MG63 (cell line): ENCODE measurements at places on chromosomes 12 and 14. TPM values are rescaled to one million over a fixed set of nuclear protein-coding genes. Genes with fewer than 3 reads are reported as not detected.

GRCh38 chr14:93163564-93163963 lies 21.1 kb downstream of the MOAP1 start:
- DNase-seq = no peak

DNA sequence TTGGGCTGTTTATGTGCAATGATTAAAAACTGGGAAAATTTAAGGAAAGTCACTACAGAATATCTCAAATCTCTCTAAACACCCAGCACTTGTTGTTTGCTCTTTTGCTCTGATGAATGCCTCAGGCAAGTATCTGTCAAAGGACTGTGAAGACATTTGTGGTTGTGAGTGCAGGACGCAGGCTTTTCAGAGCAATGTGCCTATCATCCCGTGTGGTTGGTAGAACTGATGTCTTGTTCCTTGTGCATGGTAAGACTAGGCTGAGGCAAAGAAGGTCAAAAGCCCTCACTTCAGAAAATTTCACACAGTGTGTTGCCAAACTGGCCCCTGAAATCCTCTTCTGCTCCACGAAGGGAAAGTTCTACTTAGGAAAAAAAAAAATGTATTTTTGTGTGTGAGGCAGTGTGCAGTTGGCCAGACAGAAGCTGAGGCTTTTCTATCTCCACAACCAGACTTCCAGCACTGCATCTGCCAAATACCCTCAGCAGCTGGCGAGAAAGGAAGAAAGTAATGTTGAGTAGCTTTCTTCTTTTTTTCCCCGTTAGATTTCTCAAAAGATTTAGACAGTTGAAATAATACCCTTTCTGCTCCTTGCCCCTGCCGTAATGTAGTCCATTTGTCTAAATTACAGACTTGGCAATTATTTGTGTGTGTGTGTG lies 1103.1 kb downstream of the VRK1 start:
- no peak for DNase-seq

DNA sequence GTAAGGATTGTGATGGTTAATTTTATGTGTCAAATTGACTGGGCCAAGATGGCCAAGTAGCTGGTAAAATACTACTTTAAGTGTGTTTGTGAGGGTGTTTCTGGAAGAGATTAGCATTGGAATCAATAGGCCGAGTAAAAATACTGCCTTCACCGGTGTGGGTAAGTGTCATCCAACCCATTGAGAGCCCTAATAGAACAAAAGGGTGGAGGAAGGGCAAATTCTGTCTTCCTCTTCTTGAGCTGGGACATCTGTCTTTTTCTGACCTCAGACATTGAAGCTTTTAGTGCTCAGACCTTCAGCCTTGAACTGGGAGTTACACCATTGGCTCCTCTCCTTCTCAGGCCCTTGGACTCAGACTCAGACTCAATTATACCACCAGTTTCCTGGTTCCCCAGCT lies 8.0 kb upstream of the ETV6 start:
- DNase-seq = no peak

DNA sequence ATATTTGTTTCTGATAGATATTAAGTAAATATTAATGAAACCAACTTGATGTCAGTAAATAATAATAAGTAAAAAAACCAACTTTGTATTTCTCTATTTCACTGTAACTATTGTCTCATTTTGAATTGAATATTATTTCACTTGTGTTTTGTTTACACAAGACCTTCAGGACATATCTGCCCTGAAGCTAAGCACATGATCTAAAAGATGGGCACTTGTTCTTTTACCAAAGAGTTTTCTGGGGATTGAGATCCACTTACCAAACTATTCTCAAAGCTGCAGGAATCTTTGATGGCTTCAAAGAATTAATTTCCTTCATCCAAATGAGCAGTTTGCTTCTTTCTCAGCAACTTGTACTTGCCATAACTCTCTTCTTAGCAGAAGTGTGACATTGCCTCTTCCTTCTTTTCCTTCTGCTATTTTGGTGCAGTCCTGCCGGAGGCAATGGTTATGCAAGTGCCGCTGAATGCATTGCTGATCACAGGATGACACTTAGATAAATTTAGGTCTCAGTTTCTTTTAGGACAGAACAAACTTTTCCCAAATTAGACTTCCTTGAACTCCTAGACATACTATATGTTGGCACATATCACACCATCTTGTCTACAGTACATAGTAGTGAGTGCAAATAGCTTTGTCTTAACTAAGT lies 9.2 kb downstream of the FAR2 start:
- no peak for DNase-seq

DNA sequence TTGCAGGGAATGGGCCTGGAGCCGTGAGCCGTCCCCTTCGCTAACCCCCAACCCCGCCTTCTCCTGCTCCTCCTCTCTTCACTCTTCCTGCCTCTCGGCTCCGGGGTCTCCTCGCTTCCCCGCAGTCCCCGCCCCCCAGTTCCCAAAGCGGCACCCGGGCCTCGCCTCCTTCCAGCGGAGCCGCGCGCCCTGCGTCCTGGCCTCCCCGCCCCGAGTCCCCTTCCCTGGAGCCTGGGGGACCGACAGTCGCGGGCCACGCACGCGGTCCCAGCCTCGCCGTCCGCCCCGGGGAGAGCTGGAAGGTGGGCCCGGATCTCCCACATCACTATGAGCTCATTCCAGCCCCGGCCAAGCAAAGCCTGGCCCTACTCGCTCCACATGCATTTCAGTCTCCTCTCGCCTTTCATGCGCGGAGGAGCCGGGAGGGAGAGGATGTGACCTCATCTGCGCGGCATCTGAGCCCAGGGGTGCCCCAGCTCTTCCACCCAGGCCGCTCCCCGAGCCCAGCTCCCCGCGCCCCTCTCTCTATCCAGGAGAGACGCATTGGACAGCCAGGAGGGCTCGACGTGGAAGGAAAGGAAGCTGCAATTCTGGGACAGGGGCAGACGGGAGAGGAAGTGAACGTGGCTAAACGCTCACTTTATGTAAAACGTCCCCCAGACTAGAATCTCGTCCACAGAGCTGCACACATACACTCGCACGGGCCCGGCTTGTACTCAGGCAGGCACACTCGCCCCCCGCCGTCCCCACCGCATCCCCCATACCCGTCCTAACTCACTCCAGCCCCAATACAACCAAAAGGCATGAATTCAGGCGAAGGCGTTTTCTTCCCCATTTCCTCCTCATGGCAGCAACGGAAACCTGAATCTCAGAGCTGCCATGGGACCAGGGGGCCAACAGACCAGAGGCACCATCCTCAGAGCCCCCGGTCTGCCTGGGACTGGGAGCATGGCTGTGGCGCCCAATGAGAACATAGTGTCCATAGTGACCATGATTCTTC lies 108.7 kb upstream of the CCND2 start:
- DNase-seq = peak; percentile 74

- DNase-seq = no peak
These were observed 93.4 kb upstream of the TMEM132D start for GRCh38 chr12:129997239-129997638.

DNA sequence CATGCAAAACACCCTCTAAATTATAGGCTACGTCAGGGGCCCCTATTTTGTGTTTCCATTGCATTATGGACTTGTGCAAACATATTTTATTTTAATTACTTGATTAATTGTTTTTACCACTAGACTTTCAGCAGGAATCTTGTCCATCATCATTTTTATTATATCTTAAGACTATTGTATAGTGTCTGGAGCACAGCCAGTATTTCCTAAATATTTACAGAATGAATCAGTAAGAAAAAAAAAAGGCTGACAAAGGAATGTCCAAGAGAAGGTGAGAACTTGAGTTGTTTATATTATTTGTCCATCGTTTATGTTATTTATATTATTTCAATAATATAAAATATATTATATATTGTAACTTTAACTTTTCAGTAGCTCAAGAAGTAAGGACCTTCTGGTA lies 664.7 kb downstream of the SLC6A15 start:
- no peak for DNase-seq

DNA sequence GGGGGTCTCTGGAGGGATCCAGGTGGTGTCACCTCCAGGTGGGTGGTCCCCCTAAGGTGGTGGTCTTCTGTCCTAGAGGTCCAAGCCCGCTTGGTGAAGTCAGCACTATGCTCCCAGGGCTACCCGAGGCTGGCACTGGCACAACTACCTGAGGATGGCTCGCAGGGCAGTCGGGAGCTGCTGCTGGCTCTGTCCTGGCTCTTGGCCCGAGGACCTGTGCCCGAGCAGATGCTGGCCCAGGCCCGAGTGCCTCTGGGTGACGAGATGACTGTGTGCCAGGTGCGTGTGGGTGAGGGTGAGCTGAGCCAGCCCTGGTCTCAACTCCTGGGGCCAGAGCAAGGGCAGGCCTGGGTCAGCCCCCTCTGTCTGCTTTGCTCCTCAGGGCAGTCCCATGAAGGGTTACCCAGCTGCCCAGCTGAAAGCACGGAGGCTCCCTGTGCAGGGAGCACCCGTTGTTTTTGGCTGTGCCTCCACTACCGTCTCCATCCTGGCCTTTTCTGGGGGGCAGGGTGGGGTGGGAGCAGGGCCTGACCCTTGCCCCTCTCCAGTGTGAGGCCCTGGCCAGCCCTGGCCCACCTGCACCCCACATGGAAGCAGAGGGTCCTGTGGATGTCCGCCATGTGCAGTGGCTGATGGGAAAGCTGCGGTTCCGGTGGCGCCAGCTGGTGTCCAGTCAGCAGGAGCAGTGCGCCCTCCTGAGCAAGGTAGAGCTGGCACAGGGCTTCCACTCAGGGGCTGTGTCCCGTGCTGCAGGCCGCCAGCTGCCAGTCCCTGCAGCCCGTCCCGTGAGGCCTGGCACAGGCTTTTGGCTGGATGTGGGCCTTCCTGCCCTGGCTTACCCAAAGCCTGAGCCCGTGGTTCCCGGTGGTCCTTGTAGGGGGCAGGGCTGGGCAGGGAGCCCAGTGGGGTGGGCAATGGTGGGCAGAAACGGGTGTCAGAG lies 1.3 kb downstream of the TEDC1 start:
- DNase-seq = no peak

DNA sequence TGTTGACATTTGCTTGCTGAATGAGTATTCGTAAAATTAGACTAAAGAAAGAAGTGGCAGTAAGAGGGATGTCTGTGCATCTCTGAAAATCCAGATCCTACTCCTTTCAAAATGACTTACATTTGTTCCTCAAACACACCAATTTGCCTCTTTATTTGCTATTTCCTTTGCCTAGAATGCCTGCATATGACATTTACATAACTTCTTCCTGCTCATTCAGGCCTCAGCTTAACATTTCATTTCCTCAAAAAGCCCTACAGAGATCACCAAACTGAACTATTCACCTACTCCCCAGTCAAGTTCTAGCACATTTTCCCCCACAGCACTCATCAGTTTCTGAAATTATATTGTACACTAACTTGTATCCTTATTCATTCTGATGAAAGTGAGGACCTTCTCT lies 907.2 kb downstream of the LRFN5 start:
- no peak for DNase-seq

- no peak for DNase-seq
These were observed 96.1 kb downstream of the PLXNC1 start for GRCh38 chr12:94244165-94245133.

GRCh38 chr12:95996034-95996658 lies at the start of gene HAL:
Gene HAL, minus strand, starts transcription at chr12:95996344. Its CDS starts 434 bp downstream, at chr12:95995910.
- DNase-seq = no peak

- DNase-seq = no peak
These were observed 185.8 kb downstream of the DUSP6 start for GRCh38 chr12:89166525-89166934.

DNA sequence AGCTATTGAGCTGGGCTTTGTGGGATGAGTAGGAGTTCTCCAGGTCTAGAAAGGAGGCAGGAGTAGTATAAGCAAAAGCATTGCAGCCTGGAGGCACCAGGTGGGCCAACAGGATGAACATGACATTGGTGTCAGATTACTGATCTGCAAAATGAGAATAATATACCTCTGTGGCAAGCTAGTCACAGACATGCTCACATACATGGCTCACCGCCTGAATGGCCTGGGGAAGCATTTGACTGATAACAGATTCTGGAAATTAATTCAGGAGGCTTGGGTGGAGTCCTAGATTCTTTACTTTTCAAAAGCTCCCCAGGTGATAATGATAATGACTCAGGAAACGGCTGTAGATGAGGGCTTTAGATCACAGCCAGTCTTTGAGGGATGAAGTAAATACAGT lies 709 bp downstream of the TCL1B start:
- no peak for DNase-seq

- DNase-seq = no peak
These were observed 30.3 kb downstream of the PDE3A start for GRCh38 chr12:20398686-20399085.

The GALNT9 gene
- 3.3 and 5.5 TPM in 2 replicates for total RNA-seq

The FAIM2 gene
- not detected in 2 replicates for total RNA-seq

The DNAJC22 gene
- total RNA-seq = 3.1 and 6.5 TPM in 2 replicates

The PPFIA2 gene
- not detected in 2 replicates for total RNA-seq

The DLST gene
- 38.7 and 52.6 TPM in 2 replicates for total RNA-seq

The COCH gene
- 6.2 and 7.0 TPM in 2 replicates for total RNA-seq
